ENCODE measurements at places on chromosomes 2 and 18.

DNA sequence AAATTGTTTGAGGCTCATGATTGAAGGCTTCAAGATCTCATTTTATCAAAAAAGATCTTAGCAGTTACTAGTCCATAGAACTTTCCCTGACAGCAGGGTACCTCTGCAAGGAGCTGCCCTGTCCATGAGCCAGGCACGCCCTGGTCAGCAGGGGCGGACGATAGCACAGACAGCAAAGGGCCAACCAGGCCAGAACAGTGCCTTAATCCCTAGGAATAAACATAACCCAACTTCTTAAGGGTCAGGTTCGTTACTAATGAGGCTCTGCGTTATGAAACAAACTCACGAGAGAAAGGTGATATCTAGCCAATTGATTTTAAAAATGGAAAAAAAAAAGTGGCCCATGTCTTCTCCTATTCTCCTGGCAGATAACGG is 59.2 kb downstream of the BCL2 start:
- no peak for DNase-seq

- DNase-seq = no peak
Measured at GRCh38 chr2:230669386-230669950, 43.2 kb upstream of the CAB39 start.

DNA sequence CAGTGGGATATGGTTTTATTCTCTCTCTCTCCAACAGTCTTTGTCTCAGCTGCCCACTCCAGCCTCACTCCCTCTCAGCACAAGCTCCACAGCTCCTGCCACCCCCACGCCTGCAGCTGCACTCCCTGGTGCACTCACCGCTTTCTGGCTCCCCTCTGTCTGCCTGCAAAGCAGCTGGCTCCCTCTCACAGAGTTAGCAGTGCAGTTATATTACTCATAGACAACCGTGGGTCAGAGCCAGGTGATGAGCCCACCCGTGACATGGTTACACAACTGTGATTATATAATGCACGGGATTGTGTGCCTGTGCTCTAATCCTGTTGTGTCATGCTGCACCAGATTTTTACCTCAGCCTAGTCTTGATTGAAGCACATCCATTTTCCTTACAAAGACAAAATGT is 276.9 kb upstream of the CHAC2 start:
- no peak for DNase-seq

DNA sequence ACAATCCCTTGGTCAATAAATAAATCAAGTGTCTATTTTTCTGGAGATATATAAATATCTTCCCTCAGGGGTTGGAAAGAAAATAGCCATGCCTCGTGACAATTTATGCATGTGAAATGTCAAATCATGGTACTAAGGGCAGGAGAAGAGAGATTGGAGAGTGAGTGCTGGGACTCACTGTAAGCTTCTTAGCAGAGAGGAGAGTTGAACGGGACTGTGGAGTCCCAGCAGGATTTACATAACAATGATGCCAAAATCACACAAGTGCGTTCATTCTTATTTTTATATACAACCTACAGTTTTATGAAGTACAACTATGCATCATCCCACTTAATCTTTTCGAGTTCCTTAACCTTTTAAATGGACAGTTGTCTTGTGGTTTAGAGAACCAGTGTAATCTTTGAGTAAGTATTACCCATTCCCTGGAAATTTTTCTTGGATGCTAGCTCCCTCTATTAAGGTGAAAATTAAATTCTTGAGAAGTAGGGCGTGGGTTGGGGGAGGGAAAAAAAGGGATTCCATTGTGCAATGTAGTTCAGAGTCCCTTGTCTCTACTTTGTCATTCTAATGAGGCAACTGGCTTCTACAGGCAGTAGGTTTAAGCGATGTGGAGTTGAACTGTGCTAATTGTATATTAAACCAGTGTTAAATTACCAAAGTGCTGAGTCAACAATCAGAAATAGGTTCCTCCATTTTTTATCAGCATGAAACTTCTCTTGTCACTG is 143.6 kb upstream of the EPHA4 start:
- DNase-seq = no peak

DNA sequence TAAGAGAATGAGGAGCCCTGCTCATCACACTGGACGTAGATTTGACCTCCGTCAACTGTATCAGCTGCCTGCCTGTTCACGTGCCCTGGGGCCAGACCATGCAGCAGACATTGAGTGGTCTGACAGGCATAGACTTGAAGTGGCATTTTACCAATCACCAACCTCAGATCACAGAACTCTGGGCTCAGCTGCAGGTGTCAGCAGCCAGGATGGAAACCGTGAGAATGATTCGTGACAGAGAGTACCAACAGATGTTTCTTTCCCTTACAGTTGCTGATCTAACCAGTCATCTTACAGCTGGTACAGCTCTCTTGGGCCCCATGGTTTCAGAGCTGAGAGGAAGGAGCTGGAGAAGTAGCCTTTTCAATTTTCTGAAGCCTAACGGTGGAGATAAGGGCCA is 148.9 kb downstream of the EN1 start:
- DNase-seq = no peak

DNA sequence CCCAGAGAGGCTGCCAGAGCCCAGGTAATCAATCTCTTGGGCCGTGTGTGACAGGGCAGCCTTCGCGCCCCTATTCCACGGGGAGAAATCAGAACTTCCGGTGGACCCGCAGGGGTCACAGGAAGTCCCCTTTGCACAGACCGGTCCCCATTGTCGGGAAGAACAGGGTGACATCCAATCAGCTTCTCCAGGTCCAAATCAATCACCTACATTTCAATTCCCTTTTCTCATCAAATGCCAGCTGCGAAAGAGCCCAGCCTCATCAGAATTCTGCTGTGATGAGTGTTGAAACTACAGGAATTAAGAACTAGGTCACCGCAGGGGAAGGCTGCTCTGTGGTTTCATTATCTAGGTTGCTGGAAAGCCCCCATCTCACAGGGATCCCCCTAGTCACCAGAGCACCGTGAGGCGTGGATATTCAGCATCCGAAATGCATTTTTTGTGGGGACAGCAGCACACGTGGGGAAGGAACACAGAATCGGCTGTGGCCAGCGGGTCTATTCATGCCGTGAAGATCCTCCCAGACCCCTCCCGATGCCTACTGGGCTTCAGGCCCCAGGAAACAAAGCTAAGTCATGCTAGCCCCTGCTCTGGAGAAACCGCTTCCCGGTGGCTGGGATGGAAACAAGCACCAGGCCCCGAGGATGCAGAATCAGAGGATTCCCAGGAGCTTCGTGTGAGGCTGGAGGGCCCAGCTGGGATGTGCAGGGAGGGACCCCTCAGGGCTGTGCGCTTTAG is 193.7 kb upstream of the ID2 start:
- no peak for DNase-seq

DNA sequence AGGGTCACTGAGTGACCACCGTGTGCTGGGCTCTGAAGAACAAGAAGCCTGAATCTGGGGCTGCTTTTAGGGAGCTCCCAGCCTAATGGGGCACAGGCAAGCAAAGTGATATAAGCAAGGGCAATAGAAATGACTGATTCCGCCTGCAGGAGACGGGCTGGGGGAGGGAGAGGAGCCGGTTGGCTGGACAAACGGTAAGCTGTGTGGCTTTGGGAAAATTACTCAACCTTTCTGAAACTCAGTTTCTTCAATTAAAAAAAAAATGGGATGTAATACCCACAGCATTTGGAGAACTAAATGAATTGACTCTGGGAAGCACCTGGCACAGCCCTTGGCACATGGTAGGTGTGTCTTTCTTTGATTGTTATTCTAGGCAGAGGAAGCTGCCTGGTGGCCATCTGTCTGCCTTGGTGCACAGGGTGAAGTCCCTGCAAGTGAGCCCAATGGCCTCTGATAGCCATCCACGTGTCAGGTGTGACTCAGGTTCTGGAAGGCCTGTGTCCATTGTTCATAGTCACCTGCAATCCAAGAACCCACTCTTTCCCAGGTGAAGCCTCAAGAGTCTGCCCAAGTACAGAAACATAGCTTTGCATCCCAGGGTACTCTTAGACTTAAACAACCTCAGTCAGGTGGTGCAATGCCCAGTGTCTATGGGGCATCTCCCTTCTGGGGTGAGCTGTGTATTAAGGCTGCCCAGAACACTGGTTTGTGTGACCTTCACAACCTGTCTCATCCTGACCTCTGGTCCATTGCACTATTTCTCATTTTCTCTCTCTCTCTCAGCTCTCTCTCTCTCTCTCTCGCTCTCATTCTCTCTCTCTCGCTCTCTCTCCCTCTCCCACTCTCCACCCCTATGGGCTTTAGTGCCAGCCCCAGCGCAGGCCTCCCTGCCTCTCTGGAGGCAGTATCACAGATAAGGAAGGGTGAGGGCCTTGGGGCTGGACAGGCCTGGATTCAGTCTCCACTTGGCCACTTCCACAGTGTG is 30.0 kb upstream of the NTSR2 start:
- DNase-seq = no peak

DNA sequence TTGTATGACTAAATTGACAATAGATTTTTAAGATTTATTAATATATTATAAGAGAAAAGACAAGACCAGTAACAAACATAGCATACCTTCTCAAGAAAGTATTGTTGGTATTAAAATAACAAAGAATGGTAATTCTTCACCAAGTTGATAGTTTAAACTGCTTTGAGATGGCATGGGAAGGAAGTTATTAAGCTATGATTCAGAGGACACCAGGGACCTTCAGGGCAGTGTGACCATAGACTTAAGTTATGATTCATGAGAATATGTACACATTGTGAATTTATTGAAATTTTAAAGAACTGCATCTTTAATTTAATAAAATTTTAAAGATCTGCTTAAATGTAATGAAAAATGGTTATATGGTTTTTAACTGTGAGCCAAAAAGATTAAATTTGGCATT is 205.7 kb downstream of the DSEL start:
- no peak for DNase-seq

- DNase-seq = no peak
Measured at GRCh38 chr2:95353613-95354468, 48.7 kb upstream of the FAHD2A start.

DNA sequence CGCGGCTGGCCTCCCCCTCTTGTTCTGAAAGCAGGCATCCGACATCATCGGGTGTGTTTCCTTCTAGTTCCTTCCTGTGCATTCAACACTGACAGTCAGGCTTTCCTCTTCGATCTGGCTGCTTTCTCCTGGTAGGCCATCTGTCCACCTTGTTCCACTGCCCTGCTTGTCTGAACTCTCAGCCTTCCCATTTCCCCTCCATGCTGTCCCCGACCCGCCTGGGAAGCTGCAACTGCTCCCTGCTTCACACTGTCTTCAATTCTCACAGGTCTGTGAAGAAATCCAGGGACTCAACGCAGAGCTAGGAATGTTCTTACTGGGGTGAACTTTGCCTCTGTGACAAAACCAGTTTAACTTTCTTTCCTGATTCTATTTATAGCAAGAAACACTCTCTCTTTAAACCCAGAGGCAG is 43.0 kb downstream of the KIF3C start:
- no peak for DNase-seq

Data from D721Med (cell line).